ENCODE measurements at places on chromosomes 3 and 15.

- DNase-seq = no peak
Measured at GRCh38 chr15:37094915-37095711, 5.2 kb downstream of the MEIS2 start.

GRCh38 chr3:157099326-157100095 lies 60.4 kb downstream of the CCNL1 start:
- DNase-seq = no peak

DNA sequence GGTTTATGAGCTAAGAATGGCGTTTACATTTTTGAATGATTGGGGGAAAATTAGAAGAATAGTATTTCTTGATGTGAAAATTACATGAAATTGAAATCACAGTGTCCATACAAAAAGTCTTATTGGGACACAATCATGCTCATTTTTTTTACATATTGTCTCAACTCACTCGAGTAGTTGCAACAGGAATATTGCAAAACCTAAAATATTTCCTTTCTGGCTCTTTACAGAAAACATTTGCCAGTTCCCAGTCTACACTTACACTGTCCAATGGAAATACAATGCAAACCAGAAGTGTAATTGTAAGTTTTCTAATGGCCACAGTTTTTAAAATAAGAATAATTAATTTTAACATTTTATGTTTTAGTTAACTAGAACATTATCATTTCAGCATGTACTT lies 137.8 kb downstream of the SAMMSON start:
- no peak for DNase-seq

GRCh38 chr3:147380977-147381376 lies 25.4 kb downstream of the ZIC4 start:
- DNase-seq = no peak

- no peak for DNase-seq
Measured at GRCh38 chr3:149386299-149386606, 8.8 kb upstream of the TM4SF1 start.

GRCh38 chr3:150227839-150228238 lies 180.3 kb upstream of the TSC22D2 start:
- no peak for DNase-seq

DNA sequence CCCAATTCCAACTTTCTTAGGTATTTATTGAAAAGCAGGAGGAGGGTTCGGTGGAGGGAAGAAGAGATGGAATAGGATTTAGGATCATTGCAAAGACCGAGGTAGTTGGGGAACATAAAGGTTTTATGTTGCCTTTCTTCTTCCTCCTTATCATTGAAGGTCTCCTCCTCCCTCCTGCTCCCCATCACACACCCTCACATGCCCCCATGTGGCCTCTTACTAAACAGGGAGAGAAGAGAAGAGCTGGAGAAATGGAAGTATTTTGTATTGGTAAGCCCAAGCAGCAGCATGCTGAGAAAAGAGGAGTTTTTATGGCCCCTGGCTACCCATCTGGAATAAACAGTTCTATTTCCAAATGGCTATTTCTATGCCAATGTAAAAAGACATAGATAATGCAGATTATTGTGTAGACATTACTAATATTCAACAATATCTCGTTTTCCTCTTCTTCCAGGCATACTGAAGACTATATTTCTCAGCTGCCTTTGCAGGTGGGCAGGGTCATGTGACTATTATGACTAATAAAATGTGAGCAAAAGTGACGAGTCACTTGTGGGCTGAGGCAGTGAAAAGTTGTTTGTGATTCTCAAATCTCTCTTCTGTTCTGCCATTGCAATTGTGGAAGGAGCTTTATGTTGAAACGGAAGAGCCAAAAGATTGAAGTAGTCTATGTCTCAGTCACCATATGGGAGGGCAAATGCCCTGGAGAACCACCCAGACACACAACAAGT lies 5.2 kb upstream of the GPR176 start:
- DNase-seq = no peak

GRCh38 chr3:79351699-79352098 lies 416.1 kb downstream of the ROBO1 start:
- DNase-seq = no peak

GRCh38 chr15:23570486-23570885 lies 5.0 kb downstream of the MKRN3 start:
- no peak for DNase-seq

- DNase-seq = no peak
Measured at GRCh38 chr15:40372981-40373380, 9.5 kb upstream of the KNSTRN start.

GRCh38 chr3:11021611-11022011 lies 29.1 kb downstream of the SLC6A1 start:
- DNase-seq = no peak

DNA sequence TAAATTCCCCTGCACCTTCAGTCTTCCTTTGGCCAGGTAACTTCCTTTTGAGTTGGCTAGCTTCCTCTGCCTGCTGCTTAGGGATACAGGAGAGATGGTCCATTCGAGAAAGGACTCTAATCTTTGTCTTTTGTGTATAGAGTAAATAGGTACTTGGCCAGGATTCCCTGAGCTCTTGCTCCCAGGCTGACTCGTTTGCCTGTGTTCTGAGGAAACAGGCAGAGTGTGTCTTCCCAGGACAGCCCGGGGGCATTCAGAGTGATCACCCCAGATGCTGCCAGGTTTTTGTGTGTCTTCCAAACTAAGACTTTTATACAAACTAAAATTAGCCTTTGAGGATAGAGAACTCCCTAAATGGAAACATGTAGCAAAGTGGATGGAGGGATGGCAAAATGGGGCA lies 39.5 kb downstream of the TMEM108 start:
- no peak for DNase-seq

GRCh38 chr15:58159827-58160386 lies 21.7 kb downstream of the AQP9 start:
- DNase-seq = no peak

Measured in stimulated activated CD8-positive, alpha-beta memory T cell treated with anti-CD3 and anti-CD28 coated beads, Interleukin-7, amount 100 ng/mL, for 24 hours (primary cell).